ENCODE measurements at places on chromosomes 7 and 10.

- DNase-seq = no peak
Measured at GRCh38 chr7:152851326-152851725, 91.8 kb downstream of the ACTR3B start.

GRCh38 chr10:6005856-6006395 is 28.6 kb upstream of the IL15RA start:
- no peak for DNase-seq

DNA sequence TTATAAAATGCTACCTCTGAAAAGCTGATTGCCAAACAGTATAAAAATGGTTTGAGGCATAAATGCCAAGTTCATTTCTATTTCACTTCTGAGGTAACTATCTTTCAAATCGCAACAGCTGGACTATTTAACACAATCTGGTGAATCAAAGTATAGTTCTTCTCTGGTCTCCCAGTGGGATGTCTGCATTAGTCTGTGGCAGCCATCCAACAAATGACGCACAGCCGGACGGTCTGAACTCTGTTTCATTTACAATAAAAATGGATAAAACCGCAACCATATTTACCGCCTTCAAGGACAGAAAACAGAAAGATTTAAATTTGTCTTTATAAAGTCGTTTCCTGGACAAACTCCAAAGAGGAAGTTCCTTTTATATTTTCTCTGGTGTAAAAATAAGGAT is 41.9 kb downstream of the ENO4 start:
- no peak for DNase-seq

DNA sequence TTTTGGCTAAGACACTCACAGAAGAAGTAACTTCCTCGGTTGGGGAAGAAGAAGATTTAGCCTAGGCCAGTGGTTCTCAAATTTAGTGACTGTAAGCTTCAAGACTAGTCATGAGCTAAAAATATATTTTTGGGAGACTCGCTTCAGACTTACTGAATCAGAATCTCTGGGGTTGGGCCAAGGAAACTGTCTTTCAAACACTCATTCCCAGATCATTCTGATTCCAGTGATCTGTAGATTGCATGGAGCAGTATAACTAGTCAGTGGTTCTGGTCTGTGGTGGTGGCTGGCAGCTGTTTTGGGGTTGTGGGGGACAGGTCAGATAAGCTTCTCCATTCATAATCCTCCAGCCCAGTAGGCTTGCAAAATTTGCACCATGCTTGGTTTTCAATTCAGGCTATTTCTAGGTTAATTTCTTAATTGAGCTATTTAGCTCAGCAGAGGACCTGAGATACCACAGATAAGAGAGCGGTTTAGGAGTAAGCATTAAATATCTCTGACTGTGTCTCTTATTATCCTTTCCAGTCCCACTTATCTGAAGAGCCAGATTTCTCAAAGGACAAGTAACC is 3.8 kb upstream of the KAT6B start:
- DNase-seq = no peak

GRCh38 chr7:124033095-124033806 is 384 bp upstream of the TMEM229A start:
- DNase-seq = no peak

Data from stimulated activated CD4-positive, alpha-beta T cell treated with anti-CD3 and anti-CD28 coated beads, Interleukin-4, amount 100 ng/mL, for 24 hours (primary cell).